EH (cell line): ENCODE measurements at places on chromosomes 3 and 15.

DNA sequence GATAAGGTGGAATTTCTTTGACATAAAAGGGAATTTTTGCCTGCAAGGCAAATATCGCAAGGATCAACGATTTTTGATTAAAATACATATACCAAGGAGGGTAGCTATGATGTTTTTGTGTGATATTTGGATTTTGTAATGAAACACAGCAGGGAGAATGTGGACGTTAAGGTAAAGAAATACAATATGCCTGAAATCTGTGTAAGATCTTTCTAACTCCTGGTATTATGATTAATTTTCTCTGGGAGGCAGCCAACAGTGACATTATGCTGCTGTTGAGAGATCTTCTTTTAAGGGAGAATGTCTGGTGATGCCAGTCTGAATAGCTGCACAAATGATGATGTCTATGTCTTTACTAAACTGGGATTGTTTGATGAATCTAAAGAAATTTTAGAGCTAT lies 972.2 kb downstream of the SQOR start:
- DNase-seq, result no peak

DNA sequence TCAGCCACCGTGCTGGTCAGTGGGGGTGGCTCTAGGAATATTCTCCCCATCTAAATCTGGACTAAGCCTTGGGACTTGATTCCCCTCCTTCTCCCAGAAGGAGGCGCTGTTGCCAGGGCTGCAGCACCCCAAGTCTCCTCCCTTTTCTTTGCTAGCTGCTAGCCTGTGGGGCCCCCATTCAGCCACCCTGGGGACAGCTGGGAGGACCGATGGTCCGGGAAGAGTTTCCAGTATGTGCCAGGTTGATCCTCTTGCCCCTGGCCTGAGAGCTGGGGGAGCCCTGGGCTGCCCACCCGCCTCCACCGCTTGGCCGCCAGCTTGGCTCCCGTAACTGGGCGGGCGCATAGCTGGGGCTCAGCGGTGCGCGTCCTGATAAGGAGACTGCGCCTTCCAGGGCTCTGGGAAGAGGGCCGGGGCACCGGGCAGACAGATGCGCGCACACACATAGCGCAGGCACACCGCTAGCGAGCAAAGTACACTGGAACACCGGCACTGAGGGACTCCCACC lies 4.2 kb downstream of the SMAD6 start:
- no peak for DNase-seq

DNA sequence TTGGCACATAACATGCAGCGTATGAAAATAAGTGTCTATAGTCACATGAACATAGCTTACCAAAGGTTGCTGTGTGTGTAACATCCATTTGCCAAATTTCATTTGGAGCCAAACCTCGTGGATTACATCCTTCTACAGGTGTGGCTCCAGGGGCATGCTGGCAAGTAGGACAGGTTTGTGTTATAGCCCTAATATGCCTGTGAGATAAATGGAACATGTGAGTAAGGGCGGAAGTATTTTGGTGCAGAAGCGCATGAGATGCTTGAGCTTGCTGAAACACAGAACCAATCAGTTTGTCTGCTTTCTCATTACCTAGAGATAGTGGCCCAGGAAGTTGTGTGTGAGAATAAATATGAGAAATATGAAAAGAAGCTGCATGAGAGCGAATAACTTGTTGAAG lies 21.8 kb upstream of the XCR1 start:
- DNase-seq, result no peak

DNA sequence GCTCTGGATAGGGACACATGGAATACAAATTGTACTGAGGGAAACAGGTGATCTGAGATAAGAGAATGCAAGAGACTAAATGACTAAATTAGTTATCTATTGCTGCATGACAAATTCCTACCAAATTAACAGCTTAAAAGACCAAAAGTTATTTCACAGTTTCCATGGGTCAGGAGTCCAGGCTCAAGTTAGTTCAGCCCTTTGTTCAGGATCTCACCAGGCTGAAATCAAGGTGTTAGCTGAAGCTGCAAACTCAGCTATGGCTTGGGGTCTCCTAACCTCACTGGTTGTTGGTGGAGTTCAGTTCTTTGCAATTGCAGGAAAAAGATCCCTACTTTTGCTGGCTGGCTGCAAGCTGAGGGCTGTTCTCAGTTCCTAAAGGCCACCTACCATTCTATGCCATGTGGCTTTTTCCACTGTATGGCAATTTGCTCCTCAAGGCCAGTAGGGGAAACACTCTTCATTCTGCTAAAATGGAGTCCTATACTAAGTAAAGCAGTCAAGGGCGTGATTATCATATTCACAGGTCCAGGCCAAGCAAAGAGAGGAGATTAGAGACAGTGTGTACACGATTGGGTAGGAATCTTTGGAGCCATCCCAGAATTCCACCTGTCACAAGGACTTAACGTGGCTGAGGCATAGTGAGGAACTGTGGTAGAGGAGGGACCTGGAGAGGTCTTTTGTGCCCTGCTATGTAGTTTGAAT lies 53.7 kb downstream of the THRB start:
- DNase-seq, result no peak

DNA sequence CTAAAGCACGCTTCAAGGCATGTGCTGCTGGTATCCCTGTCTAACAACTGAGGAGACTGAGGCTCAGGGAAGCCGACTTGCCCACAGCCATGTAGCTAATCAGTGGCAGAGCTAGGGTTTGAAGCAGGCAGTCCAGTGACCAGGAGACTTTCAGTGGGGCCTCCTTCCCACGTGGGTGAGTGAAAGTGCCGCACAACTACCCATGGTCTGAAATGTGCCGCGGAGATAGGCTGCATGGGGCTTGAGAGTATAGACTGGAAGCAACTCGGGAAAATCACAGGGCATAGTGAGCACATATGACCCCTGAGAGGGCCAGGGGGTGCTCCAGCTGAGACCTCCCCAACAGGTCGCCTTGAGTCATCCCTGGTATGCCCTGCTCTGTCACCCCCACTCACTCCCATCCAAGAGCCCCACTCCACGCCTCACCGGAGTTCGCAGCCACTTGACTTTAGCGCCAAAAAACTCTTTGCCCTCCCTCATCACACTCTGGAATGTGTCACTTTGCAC lies 19.1 kb downstream of the FAM174B start:
- DNase-seq, result no peak

- DNase-seq, result no peak
These were observed 17.1 kb upstream of the CSRNP1 start for GRCh38 chr3:39170461-39170860.

GRCh38 chr3:78519281-78519680 lies 1248.5 kb downstream of the ROBO1 start:
- DNase-seq, result peak; percentile 21

- peak; percentile 18 for DNase-seq
These were observed 619 bp upstream of the CMTM8 start for GRCh38 chr3:32237670-32238452.

- no peak for DNase-seq
These were observed 149.4 kb downstream of the VGLL4 start for GRCh38 chr3:11494131-11494916.

DNA sequence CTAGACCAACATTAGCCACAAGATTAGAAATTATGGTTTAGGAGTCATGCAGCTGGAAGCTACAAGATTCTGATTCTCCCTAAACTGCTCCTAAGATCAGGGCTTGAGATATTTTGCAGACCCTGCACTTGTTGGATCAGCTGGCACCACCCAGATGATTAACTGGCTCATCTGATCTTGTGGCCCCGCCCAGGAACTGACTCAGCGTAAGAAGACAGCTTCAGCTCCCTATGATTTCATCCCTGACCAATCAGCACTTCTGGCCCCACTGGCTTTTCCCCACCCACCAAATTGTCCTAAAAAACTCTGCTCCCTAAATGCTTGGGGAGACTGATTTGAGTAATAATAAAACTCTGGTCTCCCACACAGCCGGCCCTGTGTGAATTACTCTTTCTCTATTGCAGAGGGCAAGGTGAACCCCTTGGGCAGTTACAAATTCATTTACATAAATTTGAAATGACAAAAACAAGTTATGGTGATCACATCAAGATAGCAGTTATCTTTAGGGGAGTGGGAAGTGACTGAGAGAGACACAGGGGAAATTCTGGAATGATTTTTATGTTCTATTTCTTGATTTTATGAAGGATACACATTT lies 76.5 kb downstream of the CD200R1L start:
- DNase-seq, result peak; percentile 82

DNA sequence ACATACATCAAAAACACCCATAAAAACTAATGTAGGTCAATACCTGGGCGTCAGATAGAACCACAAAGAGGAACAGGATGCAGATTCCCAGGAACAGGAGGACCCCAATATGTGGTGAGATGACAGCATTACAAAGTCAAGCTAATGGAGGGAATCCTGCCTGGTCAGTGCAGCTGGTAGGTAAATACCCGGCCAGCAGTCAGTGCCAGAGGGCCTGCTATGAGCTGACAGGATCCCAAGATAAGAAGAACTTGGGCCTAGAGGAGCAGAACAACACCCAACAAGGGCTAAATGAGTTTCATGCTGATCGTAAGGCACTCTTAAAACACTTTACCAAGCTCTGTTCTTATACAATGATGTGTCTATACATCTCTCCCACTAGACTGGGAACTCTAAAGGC lies 61.2 kb upstream of the KCNMB2 start:
- DNase-seq, result no peak

- no peak for DNase-seq
These were observed 308.5 kb upstream of the PROK2 start for GRCh38 chr3:72093270-72093991.
